NCI-H526 (cell line): ENCODE measurements at places on chromosomes 12 and 14.

DNA sequence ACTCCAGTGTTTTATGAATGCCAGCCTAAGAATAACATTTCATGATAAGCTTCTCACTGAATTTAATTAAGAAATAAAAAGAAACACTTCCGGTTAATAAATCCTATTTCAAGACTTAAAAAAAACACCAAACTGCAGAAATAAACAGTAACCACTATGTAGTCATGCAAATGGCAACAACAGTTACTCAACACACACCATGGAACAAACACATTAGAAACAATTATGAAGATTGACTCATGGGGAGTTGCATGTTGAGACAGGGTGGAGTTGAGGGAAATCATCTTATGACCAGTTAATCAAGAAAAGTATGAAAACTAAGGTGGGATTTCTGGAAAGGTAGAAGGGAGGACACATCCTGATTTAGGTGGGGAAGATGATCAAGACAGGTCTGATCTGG, 52.7 kb downstream of the PLBD1 start:
- DNase-seq, result no peak

DNA sequence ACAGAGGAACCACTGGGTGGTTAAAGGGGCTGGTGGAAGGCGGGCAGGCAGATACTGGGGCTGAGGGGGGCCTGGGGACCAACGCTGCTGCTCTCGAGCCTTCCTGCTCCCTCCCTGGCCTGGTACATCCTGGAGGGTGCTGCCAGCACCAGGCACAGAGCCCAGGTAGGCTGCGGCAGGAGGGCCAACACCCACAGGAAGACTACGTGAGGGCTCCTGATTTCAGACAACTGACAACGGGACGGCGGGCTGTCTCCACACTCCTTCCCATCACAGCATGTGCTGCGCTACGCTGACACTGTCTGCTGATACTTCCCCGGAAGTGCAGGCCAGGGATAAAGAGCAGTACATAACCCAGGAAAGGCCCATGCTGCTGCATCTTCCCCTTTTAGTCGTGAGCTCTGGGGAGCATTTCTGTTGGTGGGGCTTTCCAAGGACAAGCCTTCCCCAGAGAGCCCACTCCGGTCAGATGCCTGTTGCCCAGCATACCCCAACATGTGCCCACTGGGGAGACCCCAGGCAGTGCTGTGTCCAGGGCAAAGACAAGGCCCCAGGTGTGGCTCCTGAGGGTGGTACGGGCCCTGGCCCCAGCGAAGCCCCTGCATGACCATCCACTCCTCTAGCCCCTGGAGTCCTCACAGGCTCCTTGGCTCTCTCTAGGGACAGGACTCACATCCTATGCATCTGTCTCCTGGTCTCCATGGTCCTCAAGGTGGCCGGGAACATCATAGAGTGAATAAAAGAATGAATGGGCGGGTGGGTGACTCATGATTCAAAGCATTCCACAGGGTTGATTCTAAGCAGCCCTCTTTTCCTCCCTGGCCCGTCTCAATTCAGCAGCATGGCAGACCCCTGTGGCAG, 38.0 kb downstream of the CHGA start:
- no peak for DNase-seq

DNA sequence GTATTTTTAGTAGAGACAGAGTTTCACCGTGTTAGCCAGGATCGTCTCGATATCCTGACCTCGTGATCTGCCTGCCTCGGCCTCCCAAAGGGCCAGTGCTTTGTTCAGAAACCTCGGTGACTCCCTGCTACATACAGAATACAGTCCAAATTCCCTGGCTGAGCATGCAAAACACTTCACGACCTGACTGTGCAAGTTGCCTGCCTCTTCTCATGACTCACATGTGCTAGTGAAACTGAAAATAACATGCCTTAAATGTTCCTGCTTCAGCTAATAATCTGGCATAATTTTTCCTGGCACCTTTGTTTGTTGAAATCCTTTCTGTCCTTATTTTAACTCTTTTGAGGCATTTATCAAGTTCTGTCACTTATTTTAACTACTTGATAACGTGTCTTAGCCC, 8.2 kb downstream of the DMAC2L start:
- DNase-seq, result no peak

DNA sequence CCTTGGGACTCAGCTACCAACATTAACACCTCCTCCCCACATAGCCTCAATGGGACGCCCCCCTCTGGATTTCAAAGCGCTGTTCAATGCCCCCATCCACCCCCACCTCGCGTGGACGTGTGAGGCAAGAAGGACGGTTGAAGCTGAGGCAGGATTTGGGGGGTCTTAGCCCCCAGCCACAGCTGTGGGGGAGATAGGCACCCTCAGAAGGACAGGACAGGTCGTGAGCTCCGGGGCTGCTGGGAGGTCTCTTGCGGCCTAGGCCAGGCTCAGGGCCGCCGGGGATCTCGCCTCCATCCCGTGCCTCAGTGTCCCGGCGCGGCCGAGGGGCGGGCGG, 8.3 kb upstream of the SP7 start:
- no peak for DNase-seq
